ENCODE measurements at places on chromosomes 1 and 21. TPM values are rescaled to one million over a fixed set of nuclear protein-coding genes. Genes with fewer than 3 reads are reported as not detected.

IGSF9 gene
- 2.1 TPM for total RNA-seq

CREG1 gene
- total RNA-seq, result 36.0 TPM

RRP15 gene
- 28.4 TPM for total RNA-seq

RAB4A gene
- total RNA-seq, result 55.0 TPM

FCGR1A gene
- not detected for total RNA-seq

CA6 gene
- total RNA-seq, result not detected

HP1BP3 gene
- 135 TPM for total RNA-seq

NBPF9 gene
- 18.5 TPM for total RNA-seq

RAP1GAP gene
- 3.2 TPM for total RNA-seq

C1QC gene
- not detected for total RNA-seq

TMEM61 gene
- total RNA-seq, result not detected

TNFRSF25 gene
- total RNA-seq, result 18.8 TPM

CELA2A gene
- total RNA-seq, result not detected

PBX1 gene
- total RNA-seq, result 37.2 TPM

EFNA3 gene
- 2.9 TPM for total RNA-seq

ABL2 gene
- total RNA-seq, result 71.6 TPM

RAB29 gene
- 11.0 TPM for total RNA-seq

GPR153 gene
- 3.7 TPM for total RNA-seq

EPHA2 gene
- 140 TPM for total RNA-seq

C1orf94 gene
- total RNA-seq, result 0.70 TPM

Data from astrocyte (in vitro differentiated cells and primary cell).